ENCODE measurements at places on chromosomes 7 and 10.

DNA sequence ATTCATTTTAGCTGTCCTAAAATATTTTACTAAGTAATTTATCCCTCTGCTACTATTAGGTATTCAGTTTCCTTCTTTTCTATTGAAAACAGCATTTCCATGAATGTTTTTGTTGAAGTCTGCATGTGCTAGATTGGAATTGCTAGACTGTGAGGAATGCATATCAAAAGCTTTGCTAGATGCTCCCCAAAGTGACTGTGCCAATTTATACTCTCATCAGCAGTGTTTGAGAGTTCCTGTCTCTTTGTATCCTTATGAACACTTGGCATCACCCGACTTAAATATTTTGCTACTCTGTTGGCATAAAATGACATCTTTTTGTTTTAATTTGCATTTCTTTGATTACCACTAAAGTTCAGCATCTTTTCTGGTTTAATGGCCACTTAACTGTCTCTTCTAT, 45.0 kb upstream of the PRR15 start:
- DNase-seq: no peak

GRCh38 chr7:45593877-45594276, 19.7 kb downstream of the ADCY1 start:
- no peak for DNase-seq

DNA sequence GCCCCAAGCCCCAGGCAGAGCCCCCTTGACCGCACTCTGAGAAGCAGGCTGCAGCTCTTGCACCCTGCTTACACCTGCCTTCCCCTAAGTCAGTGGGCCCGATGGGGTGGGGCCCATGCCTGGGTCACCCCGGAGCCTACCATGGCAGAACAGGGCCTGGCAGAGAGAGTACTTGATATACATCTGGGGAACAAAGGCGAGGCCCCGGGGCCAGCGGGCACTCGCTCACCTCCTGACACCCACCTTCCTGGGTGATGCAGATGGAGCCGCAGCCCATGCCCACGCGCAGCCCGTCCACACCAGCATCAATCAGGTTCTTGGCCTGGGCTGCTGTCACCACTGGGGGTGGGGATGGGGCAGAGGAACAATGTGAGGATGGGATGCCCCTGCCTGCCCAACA, 13.4 kb downstream of the IMPDH1 start:
- no peak for DNase-seq

GRCh38 chr7:8135417-8135816, 126.5 kb downstream of the ICA1 start:
- DNase-seq: no peak

DNA sequence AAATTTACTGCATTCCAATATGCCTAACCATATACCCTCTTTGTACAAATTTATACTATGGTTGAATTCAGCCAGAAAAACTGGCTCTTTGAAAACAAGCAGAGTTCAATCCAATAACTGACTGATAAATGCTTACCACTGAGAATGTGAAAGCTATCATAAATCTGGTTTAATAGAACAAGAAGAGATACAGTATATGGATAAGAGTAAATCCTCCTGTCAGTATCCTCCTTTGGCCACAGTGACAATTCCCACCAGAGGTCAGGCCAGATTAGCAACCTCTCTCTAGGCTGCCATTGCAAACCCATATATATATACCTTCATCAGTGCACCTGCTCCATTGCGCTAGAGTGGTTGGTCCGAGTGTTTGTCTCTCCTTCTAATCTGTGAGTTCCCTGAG, 647.2 kb downstream of the GRM8 start:
- DNase-seq: no peak

DNA sequence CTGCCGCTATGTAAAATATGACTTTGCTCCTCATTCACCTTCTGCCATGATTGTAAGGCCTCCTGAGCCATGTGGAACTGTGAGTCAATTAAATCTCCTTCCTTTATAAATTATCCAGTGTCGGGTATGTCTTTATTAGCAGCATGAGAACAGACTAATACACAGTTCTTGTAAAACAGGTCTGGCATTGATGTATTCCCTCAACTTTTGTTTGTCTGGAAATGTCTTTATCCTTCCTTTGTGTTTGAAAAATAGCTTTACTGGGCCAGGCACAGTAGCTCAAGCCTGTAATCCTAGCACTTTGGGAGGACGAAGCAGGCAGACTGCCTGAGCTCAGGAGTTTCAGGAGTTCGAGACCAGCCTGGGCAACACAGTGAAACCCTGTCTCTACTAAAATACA, 14.5 kb downstream of the IPMK start:
- no peak for DNase-seq

DNA sequence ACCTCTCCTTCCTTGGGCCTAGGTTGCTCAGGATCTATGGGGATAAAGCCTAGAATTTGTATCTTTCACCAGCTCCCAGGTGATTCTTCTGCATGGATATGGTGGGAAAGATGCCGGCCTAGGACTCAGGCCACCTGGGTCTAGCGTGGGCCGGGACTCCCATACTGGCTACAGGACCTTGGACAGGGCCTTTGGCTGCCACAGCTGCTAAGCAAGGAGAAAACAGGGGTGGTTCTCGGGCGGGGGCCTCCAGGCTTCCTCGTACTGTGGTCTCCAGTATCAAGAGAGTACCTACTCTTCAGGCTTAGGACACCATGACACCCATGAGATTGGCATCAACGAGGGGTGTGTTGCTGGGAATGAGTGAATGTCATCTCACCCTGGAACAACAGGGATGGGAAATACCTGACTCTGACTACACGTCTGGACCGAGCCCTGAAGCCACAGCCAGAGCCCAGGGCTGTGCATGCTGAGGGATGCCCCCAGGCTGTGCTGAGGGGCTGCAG, 120.3 kb upstream of the ADAM12 start:
- DNase-seq: no peak

DNA sequence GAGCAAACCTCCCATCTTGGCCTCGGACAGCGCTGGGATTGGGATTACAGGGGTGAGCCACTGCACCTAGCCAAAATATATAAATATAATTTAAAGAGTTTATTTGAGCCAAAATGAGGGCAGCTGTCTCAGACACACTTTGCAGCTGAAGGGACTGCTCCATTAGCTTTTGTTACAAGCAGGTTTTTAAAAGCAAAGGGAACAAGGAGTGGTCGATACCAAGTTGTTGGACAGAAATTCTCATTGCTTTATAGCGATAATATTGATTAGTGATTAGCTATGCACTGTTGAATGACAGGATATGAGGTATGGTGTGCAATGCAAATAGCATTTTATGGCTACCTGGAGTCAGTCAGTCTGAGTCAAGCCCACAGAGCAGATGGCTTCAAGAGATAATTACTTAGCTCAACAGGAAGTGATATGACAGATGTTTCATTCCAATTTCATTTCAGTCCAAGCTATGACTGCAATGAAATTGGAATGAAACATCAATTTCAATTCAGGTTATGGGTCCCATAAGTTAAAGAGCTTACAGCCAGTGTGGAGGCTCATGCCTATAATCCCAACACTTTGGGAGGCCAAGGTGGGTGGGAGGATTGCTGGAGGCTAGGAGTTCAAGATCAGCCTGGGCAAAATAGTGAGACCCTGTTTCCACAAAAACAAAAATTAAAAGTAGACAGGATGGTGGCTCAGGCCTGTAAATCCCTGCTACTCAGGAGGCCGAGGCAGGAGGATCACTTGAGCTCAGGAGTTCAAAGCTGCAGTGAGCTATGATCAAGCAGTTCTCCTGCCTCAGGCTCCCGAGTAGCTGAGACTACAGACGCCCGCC, 23.1 kb downstream of the TYW1 start:
- no peak for DNase-seq

DNA sequence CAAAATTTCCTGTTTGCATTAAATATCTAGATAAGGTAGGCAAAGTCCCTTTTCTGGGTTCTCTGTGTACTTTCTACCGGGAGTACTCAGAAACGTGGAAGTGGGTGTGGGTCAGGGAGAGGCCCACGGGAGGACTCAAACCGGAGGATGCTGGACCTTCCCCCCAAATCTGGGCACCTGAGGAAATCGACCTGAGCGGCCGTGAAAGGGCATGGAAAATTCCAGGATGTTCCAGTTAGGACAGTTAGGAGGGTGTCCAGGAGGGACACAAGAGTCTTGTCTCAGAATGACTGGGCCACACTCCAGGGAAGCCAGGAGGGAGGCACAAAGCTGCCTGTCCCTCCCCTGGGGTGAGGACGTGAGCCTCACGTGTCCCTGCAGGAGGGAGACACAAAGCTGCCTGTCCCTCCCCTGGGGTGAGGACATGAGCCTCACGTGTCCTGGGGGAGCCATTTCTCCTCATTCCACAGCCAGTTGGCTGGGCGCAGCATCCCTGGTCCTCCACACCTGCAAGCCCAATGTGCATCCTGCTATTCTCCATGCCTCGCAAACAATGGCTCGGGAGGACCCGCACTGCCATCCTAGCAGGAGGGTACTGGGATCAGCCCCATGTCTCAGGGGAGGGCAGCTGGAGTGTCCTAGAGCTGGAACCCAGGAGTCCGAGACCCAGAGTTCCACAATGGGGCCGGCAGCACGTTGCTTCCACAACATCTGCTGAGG, 190.5 kb upstream of the PPP2R2D start:
- no peak for DNase-seq

DNA sequence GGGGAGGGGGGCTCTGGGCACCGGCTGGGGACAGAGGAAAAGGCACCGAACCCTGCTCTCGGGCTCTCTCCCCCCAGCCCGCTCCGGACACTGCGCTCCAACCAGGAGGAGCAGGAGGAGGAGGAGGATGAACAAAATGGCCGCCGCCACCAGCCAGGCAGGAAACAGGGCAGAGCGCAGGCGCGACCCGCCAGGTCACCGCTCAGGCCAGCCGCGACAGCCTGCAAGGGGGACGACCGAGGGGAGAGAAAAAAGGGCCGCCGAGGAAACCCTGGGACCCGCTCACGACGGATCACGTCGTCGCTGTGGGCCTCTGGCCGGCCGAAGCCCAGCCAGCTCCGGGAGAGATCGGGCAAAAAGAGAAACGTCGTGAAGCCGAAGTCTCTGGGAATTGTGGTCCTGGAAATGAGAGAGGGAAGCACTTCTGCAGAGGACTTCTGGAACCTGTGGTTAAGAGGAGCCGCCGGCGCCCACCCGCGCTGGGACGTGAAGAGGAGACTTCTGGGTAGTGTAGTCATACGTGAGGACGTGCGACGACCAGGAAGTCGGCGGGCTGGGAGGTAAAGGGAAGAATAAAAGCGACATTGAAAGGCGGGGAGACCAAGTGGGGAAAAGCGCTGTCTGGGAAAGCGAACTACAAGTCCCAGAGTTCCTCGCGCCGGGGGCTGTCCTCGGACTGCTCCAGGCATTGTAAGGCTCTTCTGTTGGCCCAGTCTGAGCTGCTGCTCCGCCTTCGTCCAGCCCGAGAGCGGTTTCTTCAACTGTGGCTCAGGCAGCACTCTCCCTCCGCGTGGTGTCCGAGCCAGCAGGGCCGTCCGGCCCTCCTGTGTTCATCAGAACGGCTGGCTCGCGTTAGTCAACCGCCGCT, at the start of gene TIAL1:
Gene TIAL1 (minus strand): TSS at position 428 of the 868 bp plus-strand sequence. CDS start 499 bp downstream, outside the sequence.
- DNase-seq: peak; percentile 99

DNA sequence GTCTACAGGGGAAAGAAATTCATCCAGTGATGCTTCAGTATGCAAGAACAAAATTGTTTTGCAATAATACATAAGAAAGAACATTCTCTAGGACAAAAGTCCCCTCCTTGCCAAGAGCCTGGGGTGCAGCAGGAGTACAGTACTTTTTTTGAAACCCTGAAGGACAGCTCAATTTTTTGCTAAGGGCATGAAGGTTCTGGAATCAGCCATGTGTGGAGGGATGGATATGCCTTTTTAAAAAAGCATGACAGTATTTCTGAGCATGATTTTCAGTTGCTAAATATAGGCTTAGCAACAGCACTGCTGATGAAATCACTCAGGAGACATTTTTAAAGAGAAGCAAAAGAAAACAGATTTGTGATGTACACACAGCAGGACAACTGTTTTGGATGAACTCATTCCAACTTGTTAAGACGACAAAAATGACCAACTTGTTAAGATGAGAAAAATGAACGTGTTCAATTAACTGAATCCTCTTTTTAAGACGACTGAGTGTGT, 39.3 kb downstream of the HBP1 start:
- no peak for DNase-seq

DNA sequence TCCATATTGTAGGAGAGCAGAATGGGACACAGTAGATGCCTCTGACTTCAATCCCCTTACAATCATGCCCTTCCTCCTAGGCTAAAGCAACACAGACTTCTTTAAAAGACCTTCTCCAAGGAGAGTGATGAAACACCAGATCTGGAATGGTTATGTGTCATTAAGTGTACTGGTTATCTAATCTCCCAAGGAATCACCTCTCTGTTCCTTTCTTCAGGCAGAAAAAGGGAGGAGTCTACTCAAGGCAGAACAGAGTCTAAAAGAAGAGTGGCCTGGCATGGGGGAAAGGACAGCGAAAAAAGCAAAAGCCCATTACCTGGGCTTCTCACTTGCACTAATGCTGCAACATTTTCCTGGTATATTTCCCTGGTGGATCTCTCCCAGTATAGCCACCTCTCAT, 2.9 kb downstream of the ELMO1 start:
- DNase-seq: no peak

DNA sequence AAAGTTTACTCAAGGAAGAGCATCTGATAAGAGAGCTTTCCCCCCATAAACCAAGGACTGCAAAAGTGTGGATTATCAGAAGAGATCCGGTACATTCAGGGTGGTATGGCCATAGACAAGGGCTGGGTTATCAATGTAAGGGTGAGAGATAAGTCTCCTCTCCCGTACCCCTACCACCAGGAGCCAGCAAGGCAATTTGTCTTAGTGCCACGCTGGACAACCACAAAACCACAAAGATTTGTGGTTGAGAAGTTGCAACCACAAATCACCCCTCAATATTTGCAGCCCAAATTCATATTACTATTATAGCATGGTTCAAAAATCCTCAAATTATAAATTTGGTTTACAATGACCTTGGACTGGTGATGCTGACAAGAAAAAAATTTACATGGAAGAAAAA, 2.3 kb upstream of the ZSCAN25 start:
- no peak for DNase-seq

DNA sequence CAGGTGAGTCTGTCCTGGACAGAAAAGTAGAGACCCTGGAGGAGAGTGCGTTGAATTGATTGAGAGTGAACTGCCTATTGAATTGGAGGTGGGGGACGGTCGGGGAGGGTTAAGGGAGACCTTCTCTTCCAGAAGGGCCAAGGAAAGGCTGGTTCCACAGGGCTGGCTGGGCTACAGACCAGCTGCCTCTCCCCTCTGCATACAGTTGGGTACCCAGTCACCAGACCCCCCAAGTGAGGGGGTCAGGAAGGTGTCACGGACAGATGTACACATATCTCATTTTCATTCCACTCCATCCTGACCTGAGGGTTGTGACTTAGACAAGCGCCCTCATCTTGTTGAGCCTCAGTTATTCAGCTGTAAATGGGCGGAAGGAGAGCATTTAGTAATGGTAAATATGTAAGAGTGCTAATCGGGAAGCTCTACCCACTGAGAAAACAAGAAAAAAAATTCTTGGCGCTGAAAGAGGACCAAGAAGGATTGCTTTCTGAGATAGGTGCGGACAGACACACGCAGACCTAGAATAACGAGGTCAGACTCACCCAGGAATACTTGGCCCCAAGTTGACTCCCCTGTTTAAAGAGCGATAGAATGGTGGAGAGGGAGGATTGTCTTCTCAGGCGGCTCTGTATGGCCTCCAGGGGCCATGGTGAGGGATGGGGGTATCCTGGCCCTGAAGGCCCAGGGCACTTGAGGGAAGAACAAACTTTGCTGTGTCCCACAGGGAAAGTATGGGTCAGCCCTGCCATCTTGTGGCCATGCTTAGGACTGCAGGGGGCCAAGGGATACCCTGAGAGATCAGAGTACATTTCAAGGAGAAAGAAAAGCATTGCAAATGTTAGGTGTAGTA, 7.2 kb upstream of the MBL2 start:
- DNase-seq: peak; percentile 15
